ENCODE measurements at places on chromosomes 7 and 10. TPM values are rescaled to one million over a fixed set of nuclear protein-coding genes. Genes with fewer than 3 reads are reported as not detected.

DNA sequence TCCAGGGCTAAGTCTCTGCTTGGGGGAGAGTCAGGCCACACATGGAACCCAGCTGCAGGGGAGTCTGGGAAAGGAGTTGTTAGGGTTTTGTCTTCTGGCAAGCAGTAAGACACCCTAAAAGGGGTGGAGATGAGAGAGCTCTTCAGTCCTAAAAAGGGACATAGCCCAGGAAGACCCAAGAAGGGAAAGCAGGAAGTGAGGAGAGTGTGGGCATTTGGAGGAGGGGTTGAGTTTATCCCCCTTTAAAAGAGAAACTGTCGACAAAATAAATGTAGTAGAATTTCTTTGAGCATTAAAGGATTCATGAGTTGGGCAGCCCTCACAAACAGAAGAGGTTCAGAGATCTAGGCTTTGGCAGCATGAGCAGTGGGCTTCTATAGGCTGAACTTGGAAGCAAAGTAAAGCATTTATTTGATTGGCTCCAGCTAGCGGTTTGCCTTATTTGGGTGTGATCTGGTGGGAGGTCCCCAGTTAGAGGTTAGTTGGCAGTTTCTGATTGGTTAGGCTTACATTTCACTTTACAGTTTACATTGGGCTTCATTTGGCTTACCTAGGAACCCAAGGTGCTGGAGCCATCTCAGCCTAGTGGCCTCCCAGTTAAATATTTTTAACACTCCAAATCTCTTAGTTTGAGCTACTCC lies 246.7 kb downstream of the CAMK1D start:
- no peaks in the 10 kb centered on the region for H3K36me3 ChIP-seq
- H3K27me3 ChIP-seq, result peaks cover 4% of the 10 kb centered on the region
- no peak overlapping the region for H3K27ac ChIP-seq
- no peak for DNase-seq
- no peaks in the 10 kb centered on the region for H3K4me1 ChIP-seq
- H3K4me3 ChIP-seq, result no peak overlapping the region

The TRIM56 gene
- total RNA-seq, result 5.3 TPM

DNA sequence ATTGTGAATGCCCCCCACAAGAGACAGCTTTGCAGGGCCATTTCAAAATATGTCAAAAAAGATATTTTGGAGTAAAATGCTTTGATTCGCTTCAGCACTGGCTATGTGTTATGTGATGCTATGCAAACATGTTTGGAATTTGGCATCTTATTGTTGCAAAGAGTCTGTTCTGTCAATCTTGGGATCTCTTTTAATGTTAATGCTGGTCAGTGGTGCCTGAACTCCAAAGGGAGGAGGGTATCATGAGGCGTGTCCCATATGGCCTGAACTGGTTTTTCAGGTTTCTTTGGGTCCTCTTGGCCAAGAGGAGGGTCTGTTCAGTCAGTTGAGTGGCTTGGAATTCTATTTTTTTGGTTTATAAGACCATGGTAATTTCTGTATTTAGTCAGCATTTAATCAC lies 81.4 kb downstream of the HECW1 start:
- H3K36me3 ChIP-seq, result no peaks in the 10 kb centered on the region
- H3K4me3 ChIP-seq, result no peak overlapping the region
- H3K27ac ChIP-seq, result no peak overlapping the region
- H3K4me1 ChIP-seq, result no peaks in the 10 kb centered on the region

GRCh38 chr7:113113912-113114311 lies 4.4 kb downstream of the SMIM30 start:
- no peak overlapping the region for H3K27ac ChIP-seq
- H3K27me3 ChIP-seq, result no peaks in the 10 kb centered on the region
- H3K4me1 ChIP-seq, result peaks cover 5% of the 10 kb centered on the region
- DNase-seq, result no peak
- no peaks in the 10 kb centered on the region for H3K36me3 ChIP-seq
- H3K4me3 ChIP-seq, result no peak overlapping the region

- H3K36me3 ChIP-seq, result no peaks in the 10 kb centered on the region
- H3K27ac ChIP-seq, result no peak overlapping the region
- H3K4me1 ChIP-seq, result no peaks in the 10 kb centered on the region
- no peak overlapping the region for H3K4me3 ChIP-seq
- DNase-seq, result no peak
- H3K27me3 ChIP-seq, result no peaks in the 10 kb centered on the region
Measured at GRCh38 chr10:111524134-111524533, 447.3 kb downstream of the ADRA2A start.

The CLRN3 gene
- total RNA-seq, result 0.31 TPM

- peaks cover 21% of the 10 kb centered on the region for H3K4me1 ChIP-seq
- H3K27ac ChIP-seq, result peak overlapping the region; percentile 77
- no peak for DNase-seq
- no peaks in the 10 kb centered on the region for H3K36me3 ChIP-seq
- peaks cover 8% of the 10 kb centered on the region for H3K27me3 ChIP-seq
- H3K4me3 ChIP-seq, result no peak overlapping the region
Measured at GRCh38 chr10:70174058-70174741, 3.9 kb upstream of the SAR1A start.

The OR9A2 gene
- not detected for total RNA-seq

The UCN3 gene
- total RNA-seq, result not detected

The LBX1 gene
- not detected for total RNA-seq

DNA sequence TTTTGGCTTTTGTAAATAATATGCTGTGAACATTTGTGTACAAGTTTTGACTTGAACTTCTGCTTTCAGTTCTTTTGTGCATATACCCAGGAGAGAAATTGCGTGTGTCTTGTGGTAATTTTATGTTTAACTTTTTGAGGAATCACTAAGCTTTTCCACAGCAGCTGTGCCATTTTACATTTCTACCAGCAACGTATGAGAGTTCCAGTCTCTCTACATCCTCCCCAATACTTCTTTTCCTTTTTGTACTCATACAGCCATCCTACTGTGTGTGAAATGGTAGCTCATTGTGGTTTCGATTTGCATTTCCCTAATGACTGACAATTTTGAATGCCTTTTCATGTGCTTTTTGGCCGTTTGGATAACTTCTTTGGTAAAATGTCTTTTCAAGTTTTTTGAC lies 66.3 kb upstream of the INHBA start:
- peaks cover 5% of the 10 kb centered on the region for H3K4me1 ChIP-seq
- DNase-seq, result no peak
- H3K27ac ChIP-seq, result no peak overlapping the region
- H3K4me3 ChIP-seq, result no peak overlapping the region
- no peaks in the 10 kb centered on the region for H3K27me3 ChIP-seq
- H3K36me3 ChIP-seq, result no peaks in the 10 kb centered on the region

The CAV1 gene
- total RNA-seq, result 48.2 TPM

The FAM25A gene
- total RNA-seq, result not detected

GRCh38 chr7:38105874-38106483 lies 72.1 kb upstream of the STARD3NL start:
- peaks cover 9% of the 10 kb centered on the region for H3K4me1 ChIP-seq
- DNase-seq, result no peak
- no peak overlapping the region for H3K4me3 ChIP-seq
- H3K27me3 ChIP-seq, result no peaks in the 10 kb centered on the region

The DNAJC12 gene
- total RNA-seq, result 2.6 TPM

The ODAD2 gene
- total RNA-seq, result 3.9 TPM

DNA sequence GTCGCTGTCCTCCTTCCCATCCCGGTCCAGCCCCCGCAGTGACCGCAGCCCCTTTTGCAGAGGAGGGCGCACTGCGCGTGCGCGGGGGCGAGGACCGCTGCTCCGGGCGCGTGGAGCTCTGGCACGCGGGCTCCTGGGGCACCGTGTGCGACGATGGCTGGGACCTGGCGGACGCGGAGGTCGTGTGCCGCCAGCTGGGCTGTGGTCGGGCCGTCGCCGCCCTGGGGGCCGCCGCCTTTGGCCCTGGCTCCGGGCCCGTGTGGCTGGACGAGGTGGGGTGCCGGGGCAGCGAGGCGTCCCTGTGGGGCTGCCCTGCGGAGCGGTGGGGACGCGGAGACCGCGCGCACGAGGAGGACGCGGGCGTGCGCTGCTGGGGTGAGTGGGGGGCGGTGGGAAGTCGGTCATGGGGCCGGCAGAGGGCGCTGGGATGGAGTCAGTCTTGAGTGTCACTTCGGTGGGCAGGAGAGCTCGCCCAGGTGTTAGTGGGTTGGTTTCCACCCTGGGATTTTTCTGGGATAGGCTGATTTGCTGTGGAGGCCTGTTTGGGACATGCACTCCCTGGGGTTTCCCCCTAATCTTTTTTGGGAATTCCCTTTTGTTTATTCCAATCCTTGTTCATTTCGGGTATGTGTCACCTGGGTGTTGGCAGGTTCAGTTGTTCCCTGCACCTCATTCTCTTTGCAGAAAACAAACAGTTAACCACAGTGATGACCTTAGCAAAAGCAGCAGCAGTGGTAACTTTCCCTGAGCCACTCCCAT lies 11.6 kb downstream of the SCART1 start:
- no peaks in the 10 kb centered on the region for H3K4me1 ChIP-seq
- peak; percentile 28 for DNase-seq
- H3K27ac ChIP-seq, result no peak overlapping the region
- H3K27me3 ChIP-seq, result peaks cover 21% of the 10 kb centered on the region
- no peaks in the 10 kb centered on the region for H3K36me3 ChIP-seq

DNA sequence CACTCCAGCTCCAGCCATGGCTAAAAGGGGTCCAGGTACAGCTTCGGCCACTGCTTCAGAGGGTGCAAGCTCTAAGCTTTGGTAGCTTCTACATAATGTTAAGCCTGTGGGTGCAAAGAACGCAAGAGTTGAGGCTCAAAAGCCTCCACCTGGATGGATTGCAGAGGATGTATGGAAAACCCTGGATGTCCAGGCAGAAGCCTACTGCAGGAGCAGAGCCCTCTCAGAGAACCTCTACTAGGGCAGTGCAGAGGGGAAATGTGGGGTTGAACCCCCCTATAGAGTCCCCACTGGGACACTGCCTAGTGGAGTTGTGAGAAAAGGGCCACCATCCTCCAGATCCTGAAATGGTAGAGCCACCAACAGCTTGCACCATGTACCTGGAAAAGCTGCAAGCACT lies 10.7 kb upstream of the RNF32 start:
- no peaks in the 10 kb centered on the region for H3K4me1 ChIP-seq
- peaks cover 4% of the 10 kb centered on the region for H3K27me3 ChIP-seq
- no peak overlapping the region for H3K27ac ChIP-seq
- no peak overlapping the region for H3K4me3 ChIP-seq

GRCh38 chr10:8084799-8085198 lies 30.3 kb downstream of the GATA3 start:
- peaks cover 2% of the 10 kb centered on the region for H3K27me3 ChIP-seq
- DNase-seq, result no peak
- peaks cover 5% of the 10 kb centered on the region for H3K36me3 ChIP-seq
- H3K27ac ChIP-seq, result no peak overlapping the region

The ANKIB1 gene
- total RNA-seq, result 51.0 TPM

DNA sequence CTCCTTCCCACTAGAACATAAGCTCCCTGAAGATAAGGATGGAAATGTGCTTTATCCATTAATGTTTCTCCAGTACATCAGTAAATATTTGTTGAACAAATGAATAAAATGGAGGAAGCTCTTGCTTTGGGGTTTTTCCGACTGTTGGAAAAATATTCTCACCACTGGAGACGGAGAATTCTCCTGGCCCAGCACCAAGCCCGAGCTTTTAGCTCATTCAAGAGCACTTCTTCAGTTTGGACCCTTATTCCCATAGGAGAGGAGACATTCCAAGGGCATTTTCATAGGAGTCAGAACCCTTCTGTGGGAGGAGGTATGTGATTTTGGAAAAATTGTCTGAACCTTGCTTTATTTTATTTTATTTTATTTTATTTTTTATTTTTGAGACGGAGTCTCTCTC lies 21.0 kb downstream of the SUFU start:
- DNase-seq, result no peak
- no peak overlapping the region for H3K27ac ChIP-seq
- peaks cover 37% of the 10 kb centered on the region for H3K36me3 ChIP-seq
- peaks cover 4% of the 10 kb centered on the region for H3K27me3 ChIP-seq

DNA sequence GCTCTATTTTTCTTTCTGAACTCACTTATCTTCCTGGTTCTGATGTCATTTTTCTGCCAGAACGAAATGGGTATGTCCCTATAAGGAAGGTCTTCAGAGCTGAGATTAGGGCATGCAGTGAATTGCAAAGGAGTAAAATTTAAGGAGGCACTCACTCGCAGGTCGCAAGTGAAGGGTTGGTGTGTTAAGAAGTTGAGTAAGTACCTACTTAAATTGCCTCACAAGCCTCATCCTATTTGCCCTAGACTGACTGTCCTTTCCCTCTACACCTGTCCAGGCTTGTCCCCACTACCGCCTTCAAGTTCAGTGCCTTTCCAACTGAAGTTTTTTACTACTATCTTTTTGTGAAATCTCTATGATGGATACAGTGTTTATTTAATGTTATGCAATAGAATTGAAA lies 191.5 kb downstream of the AHR start:
- no peak overlapping the region for H3K4me3 ChIP-seq
- DNase-seq, result no peak
- H3K27ac ChIP-seq, result no peak overlapping the region
- H3K27me3 ChIP-seq, result no peaks in the 10 kb centered on the region
- no peaks in the 10 kb centered on the region for H3K36me3 ChIP-seq

- no peak for DNase-seq
- H3K27me3 ChIP-seq, result no peaks in the 10 kb centered on the region
- no peaks in the 10 kb centered on the region for H3K36me3 ChIP-seq
- H3K4me1 ChIP-seq, result peaks cover 6% of the 10 kb centered on the region
Measured at GRCh38 chr10:76080991-76081390, 649.6 kb downstream of the LRMDA start.

The OR6B1 gene
- not detected for total RNA-seq

DNA sequence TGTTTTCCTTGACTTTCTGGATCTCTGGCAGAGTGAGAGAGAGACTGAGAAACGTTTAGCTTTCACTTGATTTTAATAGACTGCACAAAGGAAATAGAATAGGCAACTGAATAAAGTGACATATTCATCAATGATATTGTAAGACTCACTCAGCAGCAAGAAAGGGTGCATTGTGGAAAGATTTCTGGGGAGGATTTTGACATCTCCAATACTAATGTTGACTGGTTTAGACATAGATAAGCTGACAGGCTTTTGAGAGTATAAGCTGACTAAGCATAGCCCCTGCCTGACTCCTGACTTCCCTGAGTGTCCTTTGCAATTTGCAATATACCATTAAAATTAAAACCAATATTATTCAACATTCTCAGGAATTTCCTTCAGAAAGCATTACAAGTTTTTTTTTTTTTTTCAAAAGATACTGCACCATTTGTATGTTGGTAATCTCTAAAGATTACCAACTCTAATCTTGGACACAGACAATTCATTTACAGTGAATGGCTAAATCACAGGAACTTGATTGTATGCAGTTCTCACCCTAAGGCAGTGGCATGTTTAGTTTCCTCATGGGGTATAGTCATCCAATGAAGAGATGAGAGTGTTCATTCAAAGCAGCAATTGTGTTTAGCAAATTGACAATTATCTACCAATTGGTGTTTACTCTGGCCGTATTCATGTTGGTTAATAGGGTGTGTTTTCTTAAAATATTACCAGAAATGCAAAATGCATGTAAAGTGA lies 325.6 kb downstream of the SORCS3 start:
- H3K27me3 ChIP-seq, result peaks cover 2% of the 10 kb centered on the region
- H3K4me3 ChIP-seq, result no peak overlapping the region
- DNase-seq, result no peak
- H3K36me3 ChIP-seq, result no peaks in the 10 kb centered on the region

GRCh38 chr7:97693586-97693985 lies 38.3 kb upstream of the TAC1 start:
- no peaks in the 10 kb centered on the region for H3K4me1 ChIP-seq
- H3K27me3 ChIP-seq, result no peaks in the 10 kb centered on the region
- no peaks in the 10 kb centered on the region for H3K36me3 ChIP-seq
- no peak for DNase-seq

The ENO4 gene
- total RNA-seq, result 1.1 TPM

The SCIN gene
- total RNA-seq, result 8.2 TPM

GRCh38 chr7:120539321-120539720 lies 266.3 kb downstream of the KCND2 start:
- no peak overlapping the region for H3K4me3 ChIP-seq
- no peaks in the 10 kb centered on the region for H3K27me3 ChIP-seq
- no peak overlapping the region for H3K27ac ChIP-seq

Measured in endothelial cell (in vitro differentiated cells).